ENCODE measurements at places on chromosomes 1 and 21. TPM values are rescaled to one million over a fixed set of nuclear protein-coding genes. Genes with fewer than 3 reads are reported as not detected.

The FCRL1 gene
- not detected for total RNA-seq

The PHLDA3 gene
- 30.6 TPM for total RNA-seq

The CHRM3 gene
- 0.83 TPM for total RNA-seq

The EDN2 gene
- total RNA-seq: 0.56 TPM

The SMIM1 gene
- total RNA-seq: 82.9 TPM

The CFHR2 gene
- total RNA-seq: not detected

The LCE2B gene
- not detected for total RNA-seq

The ALX3 gene
- total RNA-seq: not detected

The DISP3 gene
- not detected for total RNA-seq
